CD4-positive, alpha-beta T cell treated with Interleukin-1 beta for 1 hour (primary cell): ENCODE measurements at places on chromosomes 13 and 19.

GRCh38 chr13:99995104-99995588 is 13.6 kb downstream of the ZIC2 start:
- no peak for DNase-seq

GRCh38 chr19:55354698-55355212 is at the start of gene COX6B2:
TSS of gene COX6B2 (minus strand) at chr19:55354719. CDS start at chr19:55354521, 198 bp downstream.
- DNase-seq, result no peak

GRCh38 chr13:99741960-99742359 is 229.6 kb downstream of the ZIC5 start:
- no peak for DNase-seq

GRCh38 chr19:47186446-47187334 is 44.3 kb downstream of the BBC3 start:
- DNase-seq, result peak; percentile 80

DNA sequence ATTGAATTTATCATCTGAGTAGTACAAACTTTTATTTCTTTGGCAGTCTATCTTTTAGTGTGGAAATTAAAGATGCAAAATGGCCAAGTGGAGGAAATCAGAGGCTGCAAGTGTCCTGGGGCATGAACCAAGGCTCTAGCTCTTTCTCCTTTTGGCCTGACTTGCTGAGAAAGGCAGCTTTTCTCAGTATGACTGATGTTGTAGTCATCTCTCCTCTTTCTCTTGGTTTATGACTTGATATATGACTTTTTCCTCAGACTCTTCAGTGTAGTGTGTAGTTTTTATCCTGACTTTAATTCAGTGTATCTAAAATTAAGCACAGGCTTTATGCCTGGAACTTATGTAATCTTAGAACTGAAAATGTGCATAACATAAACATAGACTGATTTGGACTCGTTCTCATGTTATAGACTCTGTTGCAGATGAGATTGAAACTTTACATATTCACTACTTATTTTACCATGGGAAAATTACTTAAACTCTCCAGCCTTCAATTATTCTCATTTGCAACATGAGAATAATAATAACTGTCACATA is 65.7 kb downstream of the SLITRK5 start:
- DNase-seq, result no peak

- no peak for DNase-seq
These were observed 879.6 kb upstream of the SLC10A2 start for GRCh38 chr13:103945836-103946235.

DNA sequence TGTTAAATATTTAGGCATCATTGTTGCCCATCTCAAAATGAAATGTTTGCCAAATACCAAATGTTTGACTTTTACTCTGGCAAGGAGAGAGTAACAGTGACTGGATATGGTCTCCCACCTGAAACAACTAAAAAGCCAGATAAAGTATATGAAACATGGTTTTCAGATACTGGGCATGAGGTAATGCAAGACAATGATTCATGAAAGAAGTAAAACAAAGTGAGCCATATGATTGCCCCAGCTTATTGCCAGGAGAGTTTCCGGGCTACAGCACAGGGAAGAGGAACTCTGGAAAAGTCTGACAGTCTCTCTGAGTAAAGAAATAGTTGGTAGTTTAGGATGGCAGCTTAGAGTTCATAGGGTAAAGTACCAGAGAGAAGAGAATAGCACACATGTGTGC is 354.6 kb downstream of the DNAJC15 start:
- no peak for DNase-seq

DNA sequence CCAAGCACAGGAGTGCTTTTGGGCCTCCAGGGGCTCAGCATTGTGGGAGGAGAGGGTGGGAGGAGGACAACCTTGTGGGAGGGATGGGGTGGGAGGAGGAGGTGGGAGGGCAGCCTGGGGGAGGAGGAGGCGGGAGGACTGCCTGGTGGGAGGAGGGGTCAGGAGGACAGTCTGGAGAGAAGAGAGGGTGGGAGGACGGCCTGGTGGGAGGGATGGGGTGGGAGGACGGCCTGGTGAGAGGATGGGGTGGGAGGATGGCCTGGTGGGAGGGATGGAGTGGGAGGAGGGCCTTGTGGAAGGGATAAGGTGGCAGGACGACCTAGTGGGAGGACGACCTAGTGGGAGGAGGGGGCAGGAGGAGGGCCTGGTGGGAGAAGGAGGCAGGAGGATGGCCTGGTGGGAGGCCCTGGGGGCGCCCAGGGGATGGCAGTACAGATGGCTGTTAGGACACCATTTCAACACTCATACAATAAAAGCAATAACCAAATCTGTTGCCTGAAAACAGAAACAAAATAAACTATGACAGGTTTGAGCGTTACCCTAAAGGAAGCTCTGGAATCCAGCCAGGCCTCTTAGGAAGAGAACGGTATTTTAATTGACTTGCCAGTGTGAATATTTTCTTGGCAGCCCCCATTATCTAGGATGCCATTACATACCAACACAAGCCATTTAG is 63.7 kb downstream of the CRYL1 start:
- DNase-seq, result no peak

DNA sequence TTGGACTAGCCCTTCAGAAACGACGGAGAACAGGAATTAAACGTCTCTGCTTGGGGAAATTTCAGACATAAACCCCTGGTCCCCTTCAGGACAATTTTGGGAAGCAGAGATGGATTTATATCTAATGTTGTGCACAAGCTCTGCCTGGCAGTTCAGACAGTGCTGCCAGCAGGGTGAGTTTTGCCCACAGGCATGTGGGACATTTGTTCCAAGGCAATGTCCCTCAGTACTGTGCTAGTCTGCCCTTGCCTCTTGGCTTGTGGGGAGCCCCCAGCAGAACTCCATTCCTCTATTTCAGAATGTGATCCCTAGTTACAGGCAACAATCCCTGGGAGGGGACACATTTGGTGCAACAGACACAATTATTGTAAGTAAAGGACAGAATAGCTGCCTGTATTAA is 76.5 kb upstream of the GPR12 start:
- no peak for DNase-seq
